SJSA1 (cell line): ENCODE measurements at places on chromosomes 1 and 21.

DNA sequence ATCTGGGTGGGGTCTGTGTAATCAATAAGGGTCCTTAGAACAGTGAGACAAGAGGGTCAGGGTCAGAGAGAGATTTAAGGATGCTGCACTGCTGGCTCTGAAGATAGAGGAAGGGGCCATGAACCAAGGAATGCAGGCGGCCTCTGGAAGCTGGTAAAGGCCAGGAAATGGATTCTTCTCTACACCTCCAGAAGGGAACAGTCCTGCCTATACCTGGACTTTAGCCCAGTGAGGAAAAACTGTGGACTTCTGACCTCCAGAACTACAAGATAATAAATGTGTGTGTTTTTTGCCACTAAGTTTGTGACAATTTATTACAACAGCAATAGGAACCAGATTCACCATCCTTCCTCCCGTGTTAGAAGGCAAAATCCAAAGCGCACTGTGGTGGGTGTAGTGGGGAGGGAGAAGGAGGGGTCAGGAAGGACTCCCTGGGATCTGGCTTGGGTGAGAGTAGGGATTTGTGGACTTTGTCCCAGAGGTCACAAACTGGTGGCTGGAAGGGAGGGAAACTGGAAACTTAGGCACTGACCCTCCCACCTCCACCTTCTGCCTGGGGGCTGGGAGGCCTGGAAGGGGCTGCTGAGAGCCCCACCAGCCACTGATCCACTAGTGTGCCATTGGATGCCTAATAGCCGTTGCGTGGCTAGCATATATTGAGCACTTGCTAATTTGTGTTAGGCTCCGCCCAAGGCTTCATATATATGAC, 5.4 kb upstream of the CELA2A start:
- no peak overlapping the region for H3K27ac ChIP-seq
- no peaks in the 10 kb centered on the region for H3K36me3 ChIP-seq
- no peak overlapping the region for H3K4me3 ChIP-seq

- H3K36me3 ChIP-seq, result no peaks in the 10 kb centered on the region
- H3K27me3 ChIP-seq, result no peaks in the 10 kb centered on the region
- H3K4me1 ChIP-seq, result no peaks in the 10 kb centered on the region
- DNase-seq, result no peak
- H3K4me3 ChIP-seq, result no peak overlapping the region
Measured at GRCh38 chr1:106600626-106601025, 455.8 kb upstream of the PRMT6 start.

DNA sequence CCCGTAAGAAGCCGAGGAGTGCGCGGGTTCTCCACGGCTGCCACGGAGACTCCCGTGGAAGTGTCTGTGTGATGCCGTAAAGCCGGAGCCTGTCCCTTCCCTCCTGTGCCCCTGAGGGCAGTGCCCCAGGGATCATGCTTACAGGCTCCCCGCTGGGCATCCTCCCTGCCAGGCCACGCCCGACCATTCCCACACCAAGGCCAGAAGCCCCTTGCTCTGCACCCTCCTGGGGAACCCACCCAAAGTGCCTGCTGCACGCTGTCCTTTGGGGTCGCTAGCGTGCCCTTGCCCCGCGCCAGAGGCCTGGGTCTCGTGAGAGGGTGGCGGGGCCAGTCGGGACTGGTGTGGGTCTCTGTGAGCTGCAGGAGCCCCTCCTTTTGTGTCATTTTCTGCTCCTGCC, 228.5 kb upstream of the C1orf174 start:
- no peak overlapping the region for H3K27ac ChIP-seq
- no peaks in the 10 kb centered on the region for H3K4me1 ChIP-seq
- no peak for DNase-seq
- no peaks in the 10 kb centered on the region for H3K27me3 ChIP-seq
- H3K36me3 ChIP-seq, result no peaks in the 10 kb centered on the region

DNA sequence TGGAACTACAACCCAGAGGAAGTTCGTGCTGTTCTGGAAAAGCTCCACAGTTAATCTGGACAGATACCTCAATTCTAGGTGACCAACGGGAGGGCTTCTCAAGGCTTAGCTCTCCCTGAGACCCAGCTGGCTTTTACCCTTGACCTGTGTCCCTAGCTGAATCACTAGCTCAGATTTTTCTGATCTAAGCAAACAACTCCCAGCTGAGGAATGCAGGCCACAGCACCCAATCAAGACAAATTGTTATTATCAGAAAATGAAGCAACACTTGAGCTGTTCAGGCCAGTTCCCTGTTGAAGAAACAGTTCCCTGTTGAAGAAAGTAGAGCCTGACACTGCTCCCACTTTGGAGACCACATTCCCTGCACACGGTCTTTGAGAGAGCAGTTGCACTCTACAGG, 16.0 kb downstream of the DIO1 start:
- H3K27ac ChIP-seq, result no peak overlapping the region
- H3K27me3 ChIP-seq, result no peaks in the 10 kb centered on the region
- no peak for DNase-seq
- no peak overlapping the region for H3K4me3 ChIP-seq
- H3K36me3 ChIP-seq, result peaks cover 14% of the 10 kb centered on the region

DNA sequence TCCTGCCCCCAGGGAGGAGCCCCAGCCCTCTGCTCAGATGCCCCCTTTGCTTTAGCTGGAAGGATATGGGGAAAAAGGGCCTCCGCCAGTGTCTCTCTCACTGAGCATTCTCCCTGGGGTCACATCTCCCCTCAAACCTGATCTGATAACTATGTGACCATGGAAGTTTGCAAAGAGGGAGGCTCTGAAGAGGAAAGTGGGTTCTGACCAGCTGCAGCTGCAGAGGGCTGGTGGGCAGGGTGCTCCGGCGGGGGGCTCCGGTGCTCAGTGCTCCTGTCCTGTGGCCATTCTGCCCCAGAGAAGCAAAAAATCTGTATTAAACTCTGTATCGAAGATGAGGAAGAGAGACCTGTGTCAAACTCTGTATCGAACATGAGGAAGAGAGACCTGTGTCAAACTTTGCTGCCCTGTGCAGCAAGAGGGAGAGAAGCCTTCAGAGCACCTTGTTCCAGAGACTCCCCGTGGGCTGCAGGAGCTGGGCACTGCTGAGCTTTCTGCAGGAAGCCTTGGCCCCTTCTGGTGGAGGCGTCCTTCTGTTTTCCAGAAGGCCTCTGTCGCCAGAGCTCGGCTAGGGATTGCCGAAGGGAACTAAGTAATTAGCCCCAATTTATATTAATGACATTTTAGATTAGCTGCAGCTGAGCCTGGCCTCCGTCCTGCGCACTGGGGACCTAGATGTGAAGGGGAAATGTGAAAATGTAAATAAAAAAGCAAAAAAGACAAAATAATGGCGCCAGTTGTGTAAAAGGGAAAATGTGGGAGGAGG, 186.2 kb upstream of the C1orf174 start:
- H3K4me3 ChIP-seq, result no peak overlapping the region
- H3K27ac ChIP-seq, result no peak overlapping the region
- no peaks in the 10 kb centered on the region for H3K36me3 ChIP-seq

- H3K27ac ChIP-seq, result no peak overlapping the region
- H3K27me3 ChIP-seq, result no peaks in the 10 kb centered on the region
- no peak overlapping the region for H3K4me3 ChIP-seq
- DNase-seq, result no peak
- H3K4me1 ChIP-seq, result no peaks in the 10 kb centered on the region
- H3K36me3 ChIP-seq, result no peaks in the 10 kb centered on the region
Measured at GRCh38 chr1:77095236-77095635, 124.0 kb downstream of the PIGK start.

- H3K4me3 ChIP-seq, result no peak overlapping the region
- no peaks in the 10 kb centered on the region for H3K4me1 ChIP-seq
- no peaks in the 10 kb centered on the region for H3K27me3 ChIP-seq
Measured at GRCh38 chr1:72891976-72892375, 609.6 kb upstream of the NEGR1 start.

DNA sequence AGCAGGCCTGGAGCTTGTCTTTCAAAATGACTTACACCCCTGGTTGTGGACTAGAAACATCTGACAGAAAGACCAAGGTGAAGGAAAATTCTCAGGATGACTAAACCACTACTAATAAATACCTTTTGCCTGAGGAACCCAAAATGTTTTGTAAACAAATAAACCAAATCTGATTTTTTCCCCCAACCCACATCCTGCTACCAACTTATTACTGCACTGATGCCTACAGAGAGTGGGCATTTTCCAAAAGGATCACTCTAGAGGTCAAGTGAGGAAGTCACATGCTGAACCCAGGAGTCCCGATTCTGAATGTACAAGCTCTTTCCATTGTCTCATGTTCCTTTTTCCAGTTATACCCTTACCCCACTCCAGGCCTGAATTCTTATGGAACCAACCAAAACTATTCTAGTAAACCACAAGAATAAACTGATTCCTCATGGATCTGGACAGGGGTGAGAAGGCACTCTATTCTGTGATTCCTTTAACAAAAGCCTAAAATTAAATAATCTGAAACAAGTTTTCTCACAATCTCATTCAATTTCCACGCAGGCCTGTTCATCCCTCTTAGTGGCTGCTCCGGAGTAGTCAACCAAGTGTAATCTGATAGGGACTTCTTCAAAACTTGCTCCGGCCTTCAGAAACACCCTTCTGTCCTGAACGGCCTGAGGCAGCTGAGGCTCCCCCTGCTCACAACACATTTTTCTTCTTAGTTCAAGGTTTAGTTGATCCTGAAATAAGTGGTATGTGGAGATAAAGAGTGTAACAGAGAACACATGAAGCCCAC, 1.4 kb downstream of the PI4KB start:
- H3K4me1 ChIP-seq, result peaks cover 34% of the 10 kb centered on the region
- peak; percentile 73 for DNase-seq
- H3K36me3 ChIP-seq, result peaks cover 51% of the 10 kb centered on the region
- peak overlapping the region; percentile 55 for H3K4me3 ChIP-seq
